HS-27A (cell line): ENCODE measurements at places on chromosomes 2 and 18.

DNA sequence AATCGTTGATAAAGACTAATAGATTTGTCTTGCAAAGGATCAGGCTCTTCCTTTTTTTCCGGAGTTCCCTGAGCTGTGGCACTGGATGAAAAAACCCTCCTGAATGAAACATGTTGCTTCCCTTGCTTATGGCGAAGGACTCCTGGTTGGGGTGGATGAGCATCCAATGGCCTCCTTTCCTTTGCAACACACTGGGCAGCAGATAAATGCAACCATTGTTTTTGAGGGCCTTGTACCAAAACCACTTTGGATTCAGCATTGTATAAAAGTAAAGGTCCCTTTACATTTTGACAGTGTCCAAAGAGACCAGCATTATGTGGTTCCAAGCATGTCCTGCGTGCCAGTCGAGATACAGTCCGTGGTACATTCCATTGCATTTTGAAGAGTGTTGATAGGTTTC, 44.7 kb downstream of the FAM210A start:
- DNase-seq = no peak

- no peak for DNase-seq
Measured at GRCh38 chr2:9467687-9468086, 6.7 kb upstream of the IAH1 start.

- DNase-seq = no peak
Measured at GRCh38 chr2:152071092-152071491, 27.8 kb downstream of the CACNB4 start.

DNA sequence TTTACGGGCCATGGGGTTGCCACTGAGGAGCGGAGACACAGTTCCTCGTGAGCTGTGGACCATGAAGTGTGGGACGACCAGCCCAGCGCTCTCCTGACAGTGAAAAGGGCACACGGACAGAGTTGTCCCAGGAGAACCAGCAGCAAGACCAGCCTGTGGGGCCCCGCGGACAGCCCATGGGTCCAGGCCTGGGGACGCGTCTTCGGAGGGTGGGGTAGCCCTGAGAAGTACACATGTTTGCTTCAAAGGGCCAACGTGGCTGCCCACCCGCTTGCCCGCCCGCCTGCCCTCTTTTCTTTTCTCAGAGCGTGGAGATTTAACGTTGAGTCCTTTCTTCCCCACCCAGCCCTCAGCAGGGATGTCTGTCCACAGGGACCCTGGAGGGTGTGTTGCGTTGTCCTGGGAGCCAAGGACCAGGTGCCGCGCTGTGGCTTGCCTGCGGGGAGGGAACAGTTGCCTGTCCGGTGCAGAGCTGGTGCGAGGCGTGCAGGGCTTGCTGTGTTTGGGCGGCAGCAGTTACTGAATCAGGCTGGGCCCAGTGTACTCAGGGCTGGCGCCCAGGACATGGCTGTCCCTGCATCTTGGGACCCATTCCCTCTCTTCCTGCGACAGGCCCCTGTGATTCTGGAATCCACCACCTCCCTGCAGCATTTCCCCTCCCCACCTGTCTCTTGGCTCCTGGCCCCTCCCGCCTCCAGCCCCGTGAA, 120.1 kb upstream of the HDAC4 start:
- DNase-seq = no peak

DNA sequence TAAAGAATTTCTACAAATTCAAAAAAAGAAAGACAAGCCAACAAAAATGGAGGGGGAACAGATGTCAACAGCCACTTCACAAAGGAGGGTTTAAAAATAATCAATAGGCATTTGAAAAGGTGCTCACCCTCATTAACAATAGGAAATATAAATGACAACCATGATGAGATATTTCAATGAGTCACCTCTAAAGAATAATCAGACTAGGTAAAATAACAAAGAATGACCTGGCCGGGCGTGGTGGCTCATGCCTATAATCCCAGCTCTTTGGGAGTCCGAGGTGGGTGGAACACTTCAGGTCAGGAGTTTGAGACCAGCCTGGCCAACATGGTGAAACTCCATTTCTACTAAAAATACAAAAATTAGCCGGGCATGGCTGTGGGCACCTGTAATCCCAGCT, 133.6 kb downstream of the KCNE4 start:
- DNase-seq = no peak

DNA sequence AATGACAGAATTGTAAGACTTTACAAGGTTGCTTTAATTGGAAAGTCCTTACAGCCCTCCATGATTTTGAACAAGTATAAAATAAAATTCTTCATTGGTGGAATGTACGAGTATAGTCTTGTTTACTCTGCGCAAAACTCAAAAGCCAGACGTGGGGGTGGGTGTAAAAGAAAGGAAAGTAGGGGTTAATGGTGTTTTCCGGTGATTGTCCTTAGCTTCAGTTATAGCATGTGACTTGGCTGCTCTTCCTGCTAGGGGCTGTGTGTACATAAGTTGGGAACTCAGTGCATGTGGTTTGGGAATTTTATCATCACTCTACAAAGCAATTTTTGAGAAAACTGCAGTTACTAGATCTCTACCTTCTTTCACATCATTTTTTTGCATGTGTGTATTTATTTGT, 82.4 kb upstream of the CAVIN2 start:
- DNase-seq = no peak

DNA sequence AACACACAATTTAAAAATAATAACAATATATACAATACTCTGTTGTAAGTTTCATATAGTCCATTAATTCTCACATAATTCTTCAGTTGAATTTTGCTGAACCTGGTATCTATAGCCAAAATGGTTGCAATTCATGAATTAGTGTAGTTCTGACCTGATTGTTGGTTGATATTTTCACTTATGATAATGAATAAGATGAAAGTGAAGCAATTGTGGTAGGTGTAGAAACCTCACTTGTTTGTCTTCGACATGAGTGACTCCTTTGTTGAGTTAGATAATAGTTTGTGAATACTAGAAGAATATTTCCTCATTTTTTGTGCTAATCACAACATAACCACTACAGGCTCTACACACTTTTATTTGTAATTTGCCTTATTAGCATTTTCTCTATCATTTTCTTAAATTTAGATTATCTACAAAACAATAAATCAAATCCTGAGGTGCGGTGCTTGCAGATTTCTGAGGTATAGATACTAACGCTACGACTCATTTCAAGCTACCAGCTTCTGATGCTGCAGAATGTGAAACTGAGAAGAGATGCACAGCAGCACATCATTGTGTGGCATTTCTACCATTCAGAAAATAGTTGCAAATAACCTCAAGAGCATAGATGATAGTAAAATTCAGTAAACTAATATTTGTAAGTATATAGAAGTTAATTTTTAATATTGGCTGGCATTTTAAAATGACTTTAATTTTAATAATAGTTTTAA, 117.9 kb downstream of the KCNH7 start:
- no peak for DNase-seq

GRCh38 chr2:191319186-191319585, 74.0 kb downstream of the MYO1B start:
- no peak for DNase-seq

- DNase-seq = peak; percentile 62
Measured at GRCh38 chr2:240433973-240434727, 1.3 kb upstream of the GPC1 start.

DNA sequence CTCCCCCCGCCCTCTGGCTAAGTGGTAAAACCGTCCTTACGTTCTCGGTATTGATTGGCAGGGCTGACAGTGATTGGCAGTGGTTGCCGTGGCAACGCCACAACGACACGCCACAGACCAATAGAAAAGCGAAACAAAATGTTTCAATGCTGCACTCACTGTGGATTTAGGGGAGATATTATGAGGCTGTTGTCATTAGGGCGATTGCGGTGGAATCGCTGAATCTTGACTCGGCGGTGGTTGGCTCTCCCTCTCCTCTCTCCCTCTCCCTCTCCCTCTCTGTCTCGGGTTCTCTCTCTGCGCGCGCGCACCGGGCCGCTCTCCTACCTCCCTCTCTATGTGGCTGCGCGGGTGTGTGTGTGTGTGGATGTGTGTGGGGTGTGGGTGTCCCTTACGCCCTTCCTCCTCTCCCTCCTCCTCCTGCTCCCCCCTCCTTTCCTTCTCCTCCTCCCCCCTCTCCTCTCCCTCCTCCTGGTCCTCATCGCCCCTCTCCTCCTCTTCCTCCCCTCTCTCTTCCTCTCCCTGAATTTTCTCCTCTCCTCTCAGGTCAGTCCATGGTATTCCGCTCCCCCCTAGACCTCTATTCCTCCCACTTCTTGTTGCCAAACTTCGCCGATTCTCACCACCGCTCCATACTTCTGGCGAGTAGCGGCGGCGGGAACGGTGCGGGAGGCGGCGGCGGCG, at the start of gene SIX3:
Gene SIX3 (plus strand): TSS at position 152 of the 684 bp plus-strand sequence. CDS start 403 bp downstream, at position 555.
- no peak for DNase-seq

DNA sequence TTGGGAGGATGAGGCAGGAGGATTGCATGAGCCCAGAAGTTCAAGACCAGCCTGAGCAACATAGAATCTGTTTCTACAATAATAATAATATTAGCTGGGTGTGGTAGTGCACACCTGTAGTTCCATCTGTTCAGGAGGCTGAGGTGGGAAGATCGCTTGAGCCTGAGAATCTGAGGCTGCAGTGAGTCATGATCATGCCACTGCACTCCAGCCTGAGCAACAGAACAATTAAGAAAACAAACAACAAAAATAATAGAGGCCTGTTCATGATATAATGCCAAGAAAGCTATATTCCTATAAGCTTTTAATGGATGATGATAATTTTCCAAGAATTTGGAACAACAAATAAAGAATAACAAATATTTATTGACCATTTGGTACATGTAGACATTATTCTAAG, 6.9 kb upstream of the CCBE1 start:
- no peak for DNase-seq

DNA sequence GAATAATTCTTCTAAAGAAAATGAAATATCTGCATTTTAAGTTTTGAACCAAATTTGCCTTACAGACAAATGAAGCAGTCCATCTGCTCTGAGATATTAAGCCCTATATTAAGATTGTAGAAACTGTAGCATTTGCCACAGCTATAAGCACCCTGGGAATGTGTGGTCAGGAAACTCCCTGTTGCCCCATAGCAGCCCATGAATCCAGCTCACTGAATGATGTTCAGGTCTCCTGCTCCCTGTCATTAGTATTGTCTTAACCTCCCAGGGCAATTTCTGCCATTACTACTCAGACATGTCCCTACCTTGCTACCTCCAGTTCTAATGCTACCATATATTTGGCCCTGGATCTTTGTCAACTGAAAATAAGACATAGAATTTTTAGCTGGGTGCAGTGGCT, 41.1 kb downstream of the CDK15 start:
- no peak for DNase-seq

DNA sequence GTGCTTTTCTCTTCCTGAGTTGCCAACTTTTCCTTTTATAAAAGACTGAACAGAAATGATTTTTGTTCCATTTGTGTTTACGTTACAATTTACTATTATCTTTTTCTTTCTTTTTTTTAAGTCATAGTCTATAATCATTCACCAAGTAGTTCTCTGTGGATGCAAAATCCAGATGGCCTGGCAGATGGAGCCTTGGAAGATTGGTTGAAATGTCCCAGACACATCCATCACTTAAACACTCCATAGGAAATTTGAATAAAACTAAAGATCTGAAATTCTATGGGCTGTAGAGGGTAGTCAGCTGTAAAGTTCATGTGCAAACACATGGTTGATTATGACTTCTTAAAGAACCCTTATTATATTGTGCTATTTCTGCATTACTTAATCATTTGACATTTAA, 164.8 kb upstream of the DOCK10 start:
- no peak for DNase-seq

DNA sequence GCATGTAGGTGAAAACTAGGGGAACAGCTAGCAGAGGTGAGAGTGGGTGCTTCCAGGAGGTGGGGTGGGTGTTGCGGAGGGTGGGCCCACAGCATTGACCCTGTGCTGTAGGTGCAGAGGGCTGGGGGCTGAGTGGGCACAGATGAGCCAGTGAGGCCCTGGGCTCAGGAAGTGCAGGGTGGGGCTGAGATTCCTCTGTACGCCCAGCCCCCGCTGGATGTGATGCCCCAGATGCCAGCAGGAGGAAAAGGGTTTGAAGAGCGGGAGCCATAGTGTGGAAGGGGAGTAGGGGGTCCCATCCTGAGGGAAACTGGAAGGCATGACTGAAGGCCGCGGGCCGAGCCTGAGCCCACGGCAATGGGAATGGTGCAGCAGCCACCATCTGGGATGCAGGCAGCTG, 14.1 kb upstream of the OTOS start:
- DNase-seq = no peak

DNA sequence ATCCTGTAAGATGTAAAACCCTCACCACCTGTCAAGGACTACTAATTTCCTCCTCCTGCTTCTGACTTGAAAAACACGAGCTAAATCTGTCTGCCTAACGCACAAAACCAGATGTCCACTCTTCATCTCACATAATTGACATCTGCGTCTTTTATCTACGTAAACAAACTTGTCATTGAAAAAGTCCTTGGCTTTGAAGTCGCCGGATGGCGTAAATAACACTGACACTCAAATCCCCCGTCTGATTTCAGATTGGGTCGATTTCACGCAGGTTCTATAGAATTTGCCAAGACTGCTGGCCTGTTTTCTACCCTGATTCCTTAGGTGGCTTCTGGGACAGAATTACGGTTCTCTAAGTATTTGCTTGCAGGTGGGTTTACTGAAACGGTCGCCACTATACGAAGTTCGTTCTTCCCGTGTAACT, 539 bp upstream of the MOB4 start:
- no peak for DNase-seq

DNA sequence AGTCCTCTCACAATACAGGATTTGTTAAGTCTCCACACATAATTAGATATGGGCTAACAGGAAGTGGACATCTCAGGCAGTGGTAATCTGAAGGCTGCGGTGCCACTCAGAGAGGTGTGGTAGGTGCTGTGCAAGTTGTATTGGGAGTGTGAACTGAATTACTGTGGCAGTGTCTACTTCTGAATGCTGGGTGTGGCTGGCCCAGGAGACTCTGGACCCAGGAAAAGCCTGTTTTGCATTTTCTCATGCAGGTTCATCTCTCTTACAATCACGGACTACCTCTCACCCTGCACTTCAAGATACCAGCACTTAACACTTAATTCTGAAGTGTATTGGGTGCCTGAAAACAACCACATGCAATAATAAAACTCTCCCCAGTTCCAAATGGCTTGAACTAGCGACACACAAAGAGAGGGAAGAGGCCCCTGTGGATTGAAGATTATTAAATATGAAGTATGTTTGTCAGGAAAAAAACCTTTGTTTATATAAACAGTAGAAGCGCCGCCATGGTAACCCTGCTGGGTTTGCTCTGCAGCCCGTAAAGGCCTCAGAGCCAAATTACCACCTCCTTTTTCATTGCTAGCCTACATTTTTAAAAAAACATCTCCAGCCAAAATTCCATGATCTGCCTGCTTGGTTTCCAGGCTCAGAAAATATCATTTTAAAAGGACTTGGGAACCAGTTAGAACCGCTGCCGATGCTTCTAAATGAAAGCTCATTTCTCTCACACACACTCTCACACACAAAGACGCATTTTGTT, 77.5 kb downstream of the GFPT1 start:
- DNase-seq = no peak

DNA sequence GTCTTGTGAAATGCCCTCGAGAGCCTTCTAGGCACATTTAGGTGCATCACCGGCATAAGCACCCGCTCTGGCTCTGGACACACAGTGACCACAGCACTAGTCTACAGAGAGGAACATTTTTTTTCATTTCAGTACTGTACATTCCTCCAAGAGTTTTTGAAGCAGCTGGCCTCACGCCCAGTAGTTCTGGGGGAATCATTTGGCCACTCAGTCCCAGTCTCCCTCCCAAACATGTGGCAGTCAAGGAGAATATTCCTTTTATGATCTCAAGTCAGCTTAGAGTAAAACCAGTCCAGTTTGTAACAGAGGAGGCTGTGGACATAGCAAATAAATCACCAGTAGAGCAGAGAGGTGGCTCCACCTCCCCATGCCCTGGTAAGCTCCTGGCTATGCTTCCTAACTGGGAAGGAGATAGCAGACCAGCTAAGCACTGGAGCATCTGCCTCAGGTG, 48.1 kb downstream of the KCNE4 start:
- peak; percentile 55 for DNase-seq
